ENCODE measurements at places on chromosomes 5 and 9.

GRCh38 chr5:17952231-17952630 is 318.0 kb downstream of the TAF11L14 start:
- no peak for DNase-seq

DNA sequence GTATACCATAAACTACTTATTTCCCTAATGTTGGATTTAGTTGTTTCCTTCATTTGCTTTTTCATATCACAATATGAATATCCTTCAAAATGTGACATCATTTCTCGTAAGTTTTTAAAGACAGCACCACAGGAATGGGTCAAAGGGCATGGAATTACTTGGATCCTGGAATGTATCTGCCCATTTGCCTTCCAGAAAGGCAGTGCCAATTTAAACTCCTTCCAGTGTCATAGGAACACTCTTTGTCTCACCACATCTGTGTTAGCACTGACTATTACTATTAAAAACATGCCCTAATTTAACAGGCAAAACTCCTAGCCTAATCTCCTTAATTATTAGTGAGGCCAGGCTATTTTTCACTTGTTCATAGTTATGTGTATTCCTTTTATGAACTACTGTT is 58.0 kb downstream of the SPTLC1 start:
- no peak for DNase-seq

GRCh38 chr9:115142517-115143270 is 24.7 kb upstream of the TNC start:
- DNase-seq, result no peak

DNA sequence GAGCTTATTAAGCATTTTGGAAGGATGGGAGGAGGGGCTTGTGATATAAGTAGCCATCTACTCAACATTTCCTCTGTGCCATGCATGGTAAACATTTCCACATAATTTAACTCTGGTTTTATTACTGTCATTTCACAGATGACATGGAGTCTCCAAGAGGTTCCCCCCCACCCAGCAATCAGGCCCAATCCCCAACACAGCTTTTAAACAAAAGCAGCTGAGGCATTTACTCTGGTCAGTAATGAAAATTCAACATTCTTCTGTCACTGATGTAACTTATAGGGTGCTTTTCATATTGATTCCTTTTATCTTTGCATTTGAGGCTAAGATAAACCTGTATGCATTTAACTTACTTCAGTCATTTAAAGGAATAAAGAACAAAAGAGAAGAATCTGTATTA is 128.1 kb downstream of the COL23A1 start:
- no peak for DNase-seq

DNA sequence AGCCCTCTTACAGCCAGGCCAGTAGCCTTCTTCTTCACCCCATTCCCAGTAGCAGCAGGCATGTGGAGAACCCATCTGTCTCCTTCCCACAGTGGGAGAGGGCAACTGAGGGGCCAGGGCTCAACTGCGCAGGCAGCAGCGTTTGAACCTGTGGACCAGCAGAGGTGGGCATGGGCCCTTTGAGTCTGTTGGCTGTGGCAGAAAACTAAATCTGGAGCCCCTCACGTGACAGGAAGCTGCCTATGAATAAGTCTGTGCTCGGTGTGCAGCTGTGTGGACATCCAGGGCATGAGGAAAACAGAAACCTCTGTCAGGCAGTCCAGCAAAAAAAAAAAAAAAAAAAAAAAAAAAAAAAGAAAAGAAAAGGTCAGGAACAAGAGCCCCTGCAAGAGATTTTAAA is 189.2 kb upstream of the NR3C1 start:
- DNase-seq, result peak; percentile 29

GRCh38 chr5:40410964-40411635 is 268.6 kb upstream of the PTGER4 start:
- DNase-seq, result no peak

Data from SW 1271 (cell line).